ENCODE measurements at places on chromosomes 7 and 10.

DNA sequence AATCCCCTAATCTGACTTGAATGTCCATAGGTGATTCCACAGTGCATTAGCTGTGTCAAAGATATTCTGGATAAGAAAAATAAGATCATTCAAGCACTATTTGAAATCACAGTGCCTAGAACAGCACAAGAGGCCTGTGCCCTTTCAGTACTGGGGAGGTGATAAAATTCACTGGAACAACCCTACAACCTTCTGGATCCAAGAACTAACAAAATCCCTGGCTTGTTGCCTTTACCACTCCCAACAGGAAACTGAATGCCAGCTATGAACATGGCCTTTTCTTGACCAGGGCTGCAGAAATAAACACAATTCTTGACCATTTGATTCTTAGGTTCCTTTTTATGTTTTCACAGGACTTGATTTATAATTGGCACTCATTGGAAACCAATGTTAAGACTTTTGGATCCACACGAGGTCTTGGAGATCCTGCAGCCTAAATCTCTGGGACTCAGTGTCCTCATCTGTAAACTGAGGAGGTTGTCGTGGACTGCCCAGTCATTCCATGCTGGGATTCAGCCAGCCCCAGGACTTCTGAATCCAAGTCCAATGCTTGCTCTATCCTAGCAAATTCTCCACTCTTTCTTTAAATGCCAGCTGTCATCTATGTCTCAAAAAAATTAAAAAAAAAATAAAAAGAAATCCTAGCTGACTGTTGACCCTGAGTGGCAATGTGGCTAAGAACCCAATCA lies 624.7 kb downstream of the KCNMA1 start:
- DNase-seq = no peak

- DNase-seq = no peak
Measured at GRCh38 chr10:75782463-75783248, 351.2 kb downstream of the LRMDA start.

DNA sequence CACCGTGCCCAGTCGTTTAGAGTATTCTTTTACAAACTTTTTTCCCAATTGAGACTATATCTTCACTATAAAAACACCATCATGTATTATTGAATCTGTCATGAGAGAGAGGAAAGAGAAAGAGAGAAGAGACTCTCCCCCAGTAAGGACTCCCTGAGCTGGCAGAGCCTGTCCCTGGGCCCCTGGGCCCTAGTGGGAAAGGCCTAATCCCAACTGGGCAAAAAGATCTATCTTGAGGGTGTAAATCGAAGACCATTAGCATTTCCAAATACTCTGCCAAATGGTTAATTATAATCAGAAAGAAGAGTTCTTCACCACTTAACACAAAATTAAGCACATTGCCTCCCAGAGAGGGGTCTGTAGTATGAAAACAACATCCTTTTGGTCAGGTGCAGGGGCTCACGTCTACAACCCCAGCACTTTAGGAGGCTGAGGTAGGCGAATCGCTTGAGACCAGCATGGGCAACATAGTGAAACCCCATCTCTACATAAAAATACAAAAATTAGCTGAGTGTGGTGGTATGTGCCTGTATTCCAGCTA lies 108.2 kb downstream of the SKIDA1 start:
- no peak for DNase-seq

DNA sequence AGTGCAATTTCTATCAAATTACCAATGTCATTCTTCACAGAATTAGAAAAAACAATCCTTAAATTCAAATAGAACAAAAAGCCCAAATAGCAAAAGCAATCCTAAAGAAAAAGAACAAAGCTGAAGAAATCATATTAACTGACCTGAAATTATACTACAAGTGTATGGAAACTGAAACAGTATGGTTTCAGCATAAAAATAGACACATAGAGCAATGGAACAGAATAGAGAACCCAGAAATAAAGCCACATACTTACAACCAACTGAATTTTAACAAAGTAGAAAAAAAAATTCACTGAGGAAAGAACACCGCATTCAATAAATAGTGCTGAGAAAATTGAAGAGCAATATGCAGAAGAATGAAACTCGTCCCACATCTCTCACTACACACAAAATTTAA lies 142.0 kb upstream of the CHRM2 start:
- no peak for DNase-seq

DNA sequence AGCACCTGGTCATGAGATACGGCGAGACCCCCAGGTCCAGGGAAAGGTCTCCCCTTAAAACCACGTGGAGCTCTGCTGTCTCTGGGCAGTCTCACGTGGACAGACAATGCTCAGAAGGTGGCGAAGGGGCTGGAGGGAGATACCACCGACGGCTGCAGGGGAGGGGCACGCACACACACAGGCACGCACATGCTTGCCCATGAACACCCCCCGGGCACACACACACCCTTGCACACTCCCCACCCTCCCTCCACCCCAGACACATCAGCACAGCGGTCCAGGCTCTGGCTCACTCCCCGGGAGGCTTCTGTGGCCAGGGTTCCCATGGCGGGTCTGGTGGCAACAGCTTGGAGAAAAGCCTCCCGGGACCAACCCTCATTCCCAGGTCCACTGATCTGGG lies 52.4 kb upstream of the TNRC18 start:
- DNase-seq = no peak

- DNase-seq = no peak
Measured at GRCh38 chr10:35340975-35341374, 4.7 kb downstream of the CCNY start.

DNA sequence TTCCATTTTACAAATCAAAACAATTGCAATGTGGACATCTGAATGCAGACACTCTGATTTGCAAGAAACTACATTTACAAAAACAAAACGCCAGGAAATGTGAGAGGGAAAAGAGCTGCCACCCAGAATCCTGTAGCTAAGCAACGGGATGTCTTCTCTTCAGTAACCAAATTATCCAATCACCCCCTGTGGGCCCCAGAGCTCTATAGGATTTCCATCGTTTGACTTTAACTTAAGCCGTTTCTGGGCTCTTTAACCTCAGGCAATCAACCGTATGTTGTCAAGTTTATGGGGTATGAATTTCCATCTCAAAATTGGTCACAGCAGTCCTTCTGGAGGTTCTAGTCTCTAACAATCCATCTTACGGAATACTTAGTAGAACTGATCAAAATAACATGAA lies 240.5 kb downstream of the ETV1 start:
- DNase-seq = no peak

DNA sequence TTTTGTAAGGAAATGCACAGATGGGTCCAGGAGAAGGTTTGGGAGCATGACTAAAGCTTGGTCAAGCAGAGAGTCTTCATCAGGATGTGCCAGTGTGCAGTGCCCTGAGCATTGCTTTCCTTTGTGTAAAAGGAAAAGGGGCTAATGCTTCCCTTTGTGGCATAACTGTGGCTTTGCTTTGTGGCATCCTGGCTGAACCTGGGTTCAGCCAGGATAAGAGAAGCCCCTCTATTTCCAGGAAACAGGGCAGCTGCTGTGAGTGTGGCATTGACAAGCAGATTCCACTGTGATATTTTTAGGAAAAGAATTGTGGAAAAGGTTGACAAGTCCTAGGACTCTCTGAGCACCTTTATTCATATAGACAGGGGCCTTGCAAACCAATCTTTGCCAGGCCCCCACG lies 193.4 kb upstream of the CXCL12 start:
- DNase-seq = no peak

GRCh38 chr10:12499076-12499986 lies 150.0 kb downstream of the CAMK1D start:
- DNase-seq = no peak

GRCh38 chr7:116075351-116076145 lies 45.0 kb upstream of the TFEC start:
- no peak for DNase-seq

DNA sequence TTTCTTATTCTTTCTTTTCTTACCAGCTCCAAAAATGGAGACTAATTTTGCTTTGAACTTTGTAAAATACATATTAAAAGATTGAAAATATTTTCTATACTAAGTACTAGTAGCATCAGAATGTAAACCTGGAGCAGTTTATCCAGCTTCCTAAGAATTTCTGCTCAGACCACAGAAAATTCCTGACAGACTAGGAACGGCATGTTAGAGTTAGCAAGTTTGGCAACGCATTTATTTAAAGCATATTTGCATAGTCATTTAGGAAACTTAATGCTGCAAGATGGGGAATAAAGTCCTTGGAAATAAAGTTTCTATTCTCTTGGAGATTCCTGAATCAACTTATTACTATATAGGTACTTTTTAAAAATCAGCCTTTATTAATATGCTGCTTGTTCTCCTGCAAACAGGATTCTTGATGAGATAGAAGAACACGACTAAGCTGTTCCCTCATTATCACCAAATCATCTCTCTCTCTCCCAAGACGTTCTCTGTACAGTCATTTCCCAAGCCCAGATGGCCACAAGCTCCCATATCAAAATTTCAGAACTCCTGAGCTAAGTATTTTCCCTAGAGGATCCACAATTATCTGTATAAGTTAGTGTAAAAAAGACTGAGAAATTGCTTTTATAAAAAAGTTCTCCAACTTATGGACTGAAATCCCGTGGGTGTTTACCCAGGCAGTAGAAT lies 305.8 kb upstream of the NEBL start:
- no peak for DNase-seq

DNA sequence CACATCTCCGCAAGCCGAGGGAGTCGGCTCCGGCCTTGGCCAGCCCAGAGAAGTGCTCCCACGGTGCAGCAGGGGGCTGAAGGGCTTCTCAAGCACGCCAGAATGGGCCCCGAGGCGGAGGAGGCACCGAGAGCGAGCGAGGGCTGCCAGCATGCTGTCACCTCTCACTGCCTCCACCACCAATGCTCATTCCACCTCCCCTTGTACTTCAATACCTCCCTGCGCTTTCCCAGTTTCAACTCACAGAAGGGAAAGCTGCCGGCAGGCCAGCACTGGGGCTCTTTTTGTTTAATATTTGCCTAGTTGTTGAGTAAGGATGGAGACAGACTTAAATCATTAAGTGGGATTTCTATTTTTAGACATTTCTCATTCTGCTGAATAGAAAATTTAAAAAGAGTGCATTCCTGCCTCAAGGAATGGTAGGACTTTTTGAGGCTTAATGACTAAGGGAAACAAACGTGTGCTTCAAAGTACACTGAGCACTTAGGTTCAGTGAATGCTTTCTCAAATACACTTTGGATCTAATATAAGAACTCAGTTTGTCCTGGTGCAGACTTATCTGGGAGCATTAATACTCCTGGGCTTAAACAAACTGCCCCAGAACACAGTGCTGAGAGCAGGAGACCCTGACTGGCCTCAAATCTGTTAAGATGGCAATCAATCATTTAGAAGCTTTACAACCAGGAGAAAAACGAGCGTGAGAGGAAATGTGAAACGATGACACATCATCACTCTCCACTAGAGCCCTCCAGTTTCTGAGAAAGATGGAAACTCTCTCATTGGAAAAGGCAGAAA lies 131.2 kb downstream of the RALA start:
- no peak for DNase-seq

GRCh38 chr10:59090817-59091622 lies 85.4 kb upstream of the PHYHIPL start:
- no peak for DNase-seq

DNA sequence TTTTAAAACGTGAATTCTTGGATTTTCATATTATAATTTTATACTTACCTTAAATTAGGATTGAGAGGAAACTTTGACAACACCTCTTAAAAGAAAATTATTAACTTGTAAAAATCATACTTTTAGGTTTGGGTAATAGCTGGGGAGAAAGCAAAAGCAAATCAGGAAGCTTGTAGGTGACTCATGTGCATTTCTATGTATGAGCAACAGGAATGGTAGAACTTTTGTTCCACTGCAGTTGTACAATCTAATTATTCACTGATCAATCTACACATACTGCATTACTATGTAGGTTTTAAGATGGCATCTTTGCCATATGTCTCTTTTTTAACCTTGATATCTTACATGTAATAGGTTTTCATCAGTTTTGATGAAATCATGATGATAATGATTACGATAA lies 223.2 kb downstream of the PRKG1 start:
- no peak for DNase-seq

- DNase-seq = no peak
Measured at GRCh38 chr10:86102031-86102430, 264.6 kb downstream of the GRID1 start.

DNA sequence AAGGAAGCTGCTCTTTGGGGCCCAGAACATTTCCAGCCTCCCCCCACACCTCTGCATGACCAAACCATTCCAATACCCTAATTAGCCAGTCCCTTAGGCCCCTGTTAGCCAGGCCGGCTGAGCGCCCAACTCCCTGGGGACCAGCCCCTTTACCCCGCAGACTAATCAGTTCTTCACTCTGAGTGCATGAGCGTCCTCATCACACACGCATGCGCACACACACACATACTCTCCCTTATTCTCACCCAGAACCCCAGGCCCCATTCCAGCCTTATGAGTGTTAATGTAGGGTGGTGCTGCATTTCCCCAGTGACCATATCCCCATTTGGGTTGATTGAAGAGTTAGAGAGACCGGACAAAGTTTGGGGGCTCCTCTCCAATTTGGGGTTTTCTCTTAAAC lies 77.0 kb upstream of the SLF2 start:
- no peak for DNase-seq

GRCh38 chr7:100812729-100813128 lies 14.6 kb downstream of the EPHB4 start:
- DNase-seq = no peak

- no peak for DNase-seq
Measured at GRCh38 chr10:31614611-31615010, 295.6 kb downstream of the ZEB1 start.

- DNase-seq = no peak
Measured at GRCh38 chr10:60298408-60299389, 91.0 kb downstream of the ANK3 start.

DNA sequence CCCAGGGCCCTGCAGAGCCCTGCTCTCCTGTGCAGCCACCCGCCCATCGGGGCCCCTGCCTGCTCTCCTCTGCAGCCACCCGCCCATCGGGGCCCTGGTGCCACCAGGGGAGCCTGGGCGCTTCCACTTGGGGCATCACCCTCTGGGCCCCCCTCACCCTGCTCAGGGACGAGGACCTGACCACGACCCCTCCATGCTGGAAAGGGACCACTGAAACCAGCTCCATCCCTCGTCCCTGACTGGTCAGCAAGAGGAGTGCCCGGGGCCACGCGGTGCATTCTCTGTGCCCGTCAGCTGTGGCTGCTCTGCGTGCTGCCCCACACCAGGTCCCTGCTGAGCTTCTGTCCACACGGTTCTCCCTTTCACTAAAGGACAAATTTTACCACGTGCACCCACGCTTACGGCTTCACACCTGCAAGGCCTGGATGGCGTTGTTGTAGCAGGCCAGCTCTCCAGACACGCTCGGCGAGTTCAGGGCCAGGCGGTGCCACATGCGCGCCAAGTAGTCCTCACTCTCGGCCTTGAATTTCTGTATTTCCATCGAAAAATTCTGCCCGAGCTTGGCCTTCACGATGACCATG lies 57.6 kb downstream of the CFAP46 start:
- DNase-seq = no peak

- no peak for DNase-seq
Measured at GRCh38 chr7:96023387-96023786, 251.0 kb downstream of the DYNC1I1 start.

All from smooth muscle cell of the brain vasculature (primary cell).